ENCODE measurements at places on chromosomes 6 and 20.
A peak's percentile ranks its signal among the peaks of the same experiment; 100 is the strongest.

DNA sequence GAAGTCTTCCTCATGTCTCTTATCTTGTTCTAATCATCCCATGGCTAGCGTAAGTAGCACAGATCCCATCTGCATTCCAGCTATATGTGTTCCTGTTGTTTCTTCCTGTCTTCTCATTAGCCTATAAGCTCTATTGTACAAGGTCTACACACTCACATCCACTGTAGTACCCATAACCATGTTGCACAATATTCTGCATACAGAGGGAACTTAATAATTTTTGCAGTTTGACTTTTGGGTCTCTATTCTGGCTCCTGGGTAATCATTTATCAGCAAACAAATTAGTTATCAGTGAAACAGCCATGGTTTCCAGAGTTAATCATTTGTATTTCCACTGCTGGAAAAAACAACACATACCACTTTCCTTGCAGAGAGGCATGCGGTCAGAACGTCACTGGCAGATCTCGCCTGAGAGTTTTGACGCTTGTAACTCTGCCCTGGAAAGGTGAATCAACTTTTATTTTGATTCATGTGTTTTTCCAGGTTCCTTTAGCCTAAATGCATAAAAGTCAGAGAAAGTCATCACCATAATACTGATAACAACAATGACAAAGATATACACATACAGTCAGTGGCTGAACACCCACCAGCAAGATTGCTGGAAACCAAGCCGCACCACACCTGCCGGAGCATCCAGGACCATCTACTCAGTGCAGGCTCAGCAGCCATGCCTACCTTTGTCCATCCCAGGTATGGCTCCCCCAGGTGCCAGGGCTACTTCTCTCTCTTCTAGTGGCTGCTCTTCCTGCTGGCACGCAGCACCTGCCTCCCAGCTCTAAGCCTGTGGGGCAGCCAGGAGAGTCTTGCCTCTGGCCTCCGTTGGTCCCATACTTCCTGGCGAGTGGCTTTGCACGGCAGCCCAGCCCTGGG, 158.2 kb downstream of the QRSL1 start:
- DNase-seq: no peak

- no peak for DNase-seq
Measured at GRCh38 chr20:53036992-53037391, 64.8 kb downstream of the TSHZ2 start.

DNA sequence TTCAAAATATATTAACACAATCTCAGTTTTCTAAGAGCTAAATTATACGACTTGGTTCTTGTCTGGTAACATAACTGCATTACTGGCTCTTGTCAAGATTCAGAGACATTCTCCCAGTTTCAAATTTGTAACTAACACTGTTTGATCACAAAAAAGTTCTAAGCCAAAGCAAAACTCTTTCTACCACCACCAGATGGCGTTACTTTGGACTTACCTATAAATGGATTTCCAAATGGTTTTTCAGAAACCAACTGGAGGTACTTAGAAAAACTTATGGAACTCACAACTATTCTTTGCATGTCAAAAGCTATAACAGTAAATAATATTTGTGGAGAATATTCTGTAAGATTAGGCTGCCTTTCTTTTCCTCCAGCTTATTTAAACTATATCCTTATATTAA, 34.2 kb upstream of the GFRAL start:
- no peak for DNase-seq

DNA sequence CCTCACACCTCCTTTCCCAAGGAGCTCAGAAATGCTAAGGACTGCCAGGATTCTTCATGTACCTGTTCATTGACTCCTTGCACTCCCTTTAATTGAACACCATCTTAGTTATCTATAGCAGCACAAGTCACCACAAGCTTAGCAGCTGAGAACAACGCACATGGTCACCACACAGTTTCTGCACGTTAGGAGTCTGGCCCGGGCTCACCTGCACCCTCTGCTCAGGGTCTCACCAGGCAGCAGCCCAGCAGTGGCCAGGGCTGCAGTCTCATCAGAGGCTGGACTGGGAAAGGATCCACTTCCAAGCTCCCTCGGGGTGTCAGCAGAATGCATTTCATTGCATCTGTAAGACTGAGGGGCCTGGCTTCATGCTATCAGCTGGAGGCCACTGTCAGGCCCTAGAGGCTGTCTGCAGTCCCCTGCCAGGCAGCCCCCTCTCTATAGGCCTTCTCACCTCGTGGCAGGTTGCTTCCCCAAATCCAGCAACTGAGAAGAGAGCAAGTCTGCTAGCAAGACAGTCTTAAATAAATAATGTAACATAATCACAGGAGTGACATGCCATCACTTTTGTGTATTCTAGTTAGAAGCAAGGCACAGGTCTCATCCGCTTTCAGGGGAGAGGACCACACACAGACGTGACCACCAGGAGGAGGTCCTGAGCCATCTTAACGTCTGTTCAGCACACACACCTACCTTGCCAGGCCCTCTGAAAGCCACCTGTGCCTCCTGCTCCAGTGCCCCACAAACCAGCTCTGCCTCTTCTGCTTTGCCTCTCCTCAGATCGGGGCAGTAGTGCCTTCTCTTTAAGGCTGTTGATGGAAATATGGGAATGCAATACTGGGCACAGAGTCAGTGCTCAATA, 165.2 kb upstream of the CST7 start:
- no peak for DNase-seq

DNA sequence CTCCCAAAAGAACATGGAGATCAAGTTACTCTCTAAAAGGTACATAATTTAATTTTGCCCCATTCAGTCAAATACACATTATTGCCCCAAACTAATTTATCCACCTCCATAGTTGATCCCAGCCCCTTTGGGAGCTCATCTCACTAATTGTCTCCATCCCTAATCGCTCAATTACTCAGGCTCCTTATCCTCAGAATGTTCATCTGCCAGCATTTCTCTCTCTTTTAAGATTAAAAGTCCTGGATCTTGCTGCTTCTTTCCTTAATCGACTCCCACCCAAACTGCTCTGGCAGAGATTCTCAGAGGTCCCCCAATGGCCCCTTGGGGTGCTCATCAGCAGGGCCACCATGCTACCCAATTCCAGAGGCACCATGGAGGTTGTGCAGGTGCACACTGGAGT, 18.4 kb upstream of the NNAT start:
- DNase-seq: no peak

DNA sequence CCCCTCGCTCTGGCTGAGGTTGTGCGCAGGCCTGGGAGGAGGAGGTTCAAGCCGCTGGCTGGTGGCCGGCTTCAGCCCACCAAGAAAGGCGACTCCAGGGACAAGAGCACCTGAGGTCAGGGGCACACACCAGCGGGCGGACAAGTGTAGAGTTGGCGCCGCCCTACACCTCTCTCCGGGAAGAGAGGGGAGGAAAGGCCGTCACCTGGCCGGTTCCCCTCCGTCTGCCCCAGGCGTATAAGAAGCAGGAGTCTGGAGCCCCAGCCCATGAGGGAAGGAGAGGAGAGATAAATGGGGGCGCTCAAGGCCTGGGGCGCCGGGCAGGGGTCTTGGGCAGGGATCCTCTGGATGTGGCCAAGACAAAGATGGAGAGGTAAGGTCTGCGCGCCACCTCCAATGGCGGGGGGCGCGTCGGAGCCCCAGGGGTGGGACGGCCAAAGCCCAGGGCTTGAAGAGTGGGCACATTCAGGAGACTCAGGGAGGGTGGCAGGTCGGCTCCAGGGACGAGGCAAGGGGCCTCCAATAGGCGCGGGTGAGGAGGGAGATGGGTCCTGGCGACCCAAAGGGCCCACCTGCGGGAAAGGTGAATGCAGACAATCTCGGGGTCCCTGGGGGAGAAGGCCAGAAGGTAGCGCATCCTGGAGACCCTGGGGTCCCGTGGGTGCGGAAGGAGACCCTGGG, 826 bp downstream of the RIMS4 start:
- DNase-seq: no peak

DNA sequence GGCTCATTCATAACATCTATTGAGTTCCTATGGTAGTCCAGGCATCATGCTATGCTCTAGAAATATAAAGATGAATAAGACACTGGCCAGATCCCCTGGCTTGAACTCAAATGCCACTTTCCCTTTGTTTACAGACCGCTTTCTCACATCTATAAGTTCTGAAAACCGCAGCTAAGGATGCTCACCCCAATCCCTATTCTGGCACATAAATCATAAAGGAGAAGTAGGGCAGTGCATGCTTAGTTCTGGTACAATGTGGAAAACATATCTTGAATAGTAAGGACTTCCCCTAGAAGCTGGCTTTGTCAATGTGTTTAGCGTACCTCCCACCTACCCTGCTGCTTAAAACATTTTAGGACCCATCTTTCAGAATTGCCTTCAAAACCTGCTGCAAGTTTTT, 26.4 kb downstream of the MRS2 start:
- no peak for DNase-seq

DNA sequence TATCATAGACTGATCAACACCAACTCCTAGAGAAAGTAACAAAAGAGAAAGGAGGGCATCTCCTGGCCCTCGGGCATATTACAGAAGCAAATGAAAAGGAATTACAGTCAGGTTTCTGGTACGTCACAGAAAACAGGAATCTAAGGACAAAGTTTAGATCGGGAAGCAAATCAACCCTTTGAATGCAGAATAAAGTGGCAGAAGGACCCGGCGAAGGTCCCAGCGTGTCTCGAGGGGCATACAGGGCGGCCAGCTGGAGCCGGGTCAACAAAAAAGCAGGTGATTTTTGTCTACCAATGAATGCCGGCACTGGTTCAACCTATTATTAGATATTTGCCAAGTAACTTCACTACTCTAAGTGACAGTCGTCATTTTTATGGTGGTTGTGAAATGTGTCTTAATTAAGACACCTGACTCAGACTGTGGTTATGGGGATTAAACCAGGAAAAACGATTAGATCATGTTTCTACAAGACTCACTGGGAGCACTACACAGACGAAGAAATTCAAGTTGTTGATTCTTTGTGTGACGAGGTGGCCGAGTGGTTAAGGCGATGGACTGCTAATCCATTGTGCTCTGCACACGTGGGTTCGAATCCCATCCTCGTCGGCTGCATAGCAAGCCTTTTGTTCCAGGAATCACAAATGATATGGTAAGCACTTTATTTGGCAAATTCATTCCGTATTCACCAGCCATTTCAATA, 12.4 kb upstream of the ZSCAN9 start:
- peak; percentile 65 for DNase-seq

DNA sequence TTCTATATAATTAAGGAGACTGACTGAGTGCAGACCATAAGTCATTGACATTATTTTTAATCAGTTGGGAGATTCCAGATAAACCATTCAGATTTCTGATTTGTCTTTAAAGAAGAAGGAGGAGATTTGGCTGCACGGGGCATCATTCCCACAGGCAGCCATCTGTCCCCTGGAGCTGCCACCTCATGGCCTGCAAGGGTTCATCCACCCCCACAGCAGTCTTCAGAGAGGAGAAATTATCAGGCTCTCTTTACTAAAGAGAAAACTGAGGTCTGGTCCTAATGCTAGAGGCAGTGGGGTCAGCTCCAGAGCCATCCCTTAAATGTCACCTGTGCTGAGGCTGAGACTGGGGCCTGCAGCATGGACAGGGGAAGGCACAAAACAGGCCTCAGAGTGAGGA, 501.3 kb upstream of the SULF2 start:
- no peak for DNase-seq

DNA sequence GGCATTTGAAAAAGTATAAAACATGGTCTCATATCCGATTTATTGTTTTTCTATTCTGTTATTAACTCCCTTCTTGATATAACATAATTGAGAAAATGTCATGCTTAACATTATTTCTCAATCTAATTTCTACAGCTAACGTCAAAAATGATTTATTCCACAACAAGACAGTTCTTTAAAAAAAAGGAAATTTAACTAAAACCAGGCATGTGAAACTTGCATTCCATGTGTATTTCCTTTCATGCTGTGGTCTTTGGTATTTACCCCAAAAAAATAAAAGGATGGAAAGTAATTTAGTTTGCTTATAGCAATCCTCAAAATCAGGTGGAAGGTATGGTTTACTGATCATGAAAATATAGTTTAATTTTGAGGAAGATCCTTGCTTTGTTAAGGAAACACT, 142.8 kb downstream of the COL21A1 start:
- DNase-seq: no peak

- DNase-seq: no peak
Measured at GRCh38 chr20:63321148-63321831, 28.3 kb downstream of the COL20A1 start.

DNA sequence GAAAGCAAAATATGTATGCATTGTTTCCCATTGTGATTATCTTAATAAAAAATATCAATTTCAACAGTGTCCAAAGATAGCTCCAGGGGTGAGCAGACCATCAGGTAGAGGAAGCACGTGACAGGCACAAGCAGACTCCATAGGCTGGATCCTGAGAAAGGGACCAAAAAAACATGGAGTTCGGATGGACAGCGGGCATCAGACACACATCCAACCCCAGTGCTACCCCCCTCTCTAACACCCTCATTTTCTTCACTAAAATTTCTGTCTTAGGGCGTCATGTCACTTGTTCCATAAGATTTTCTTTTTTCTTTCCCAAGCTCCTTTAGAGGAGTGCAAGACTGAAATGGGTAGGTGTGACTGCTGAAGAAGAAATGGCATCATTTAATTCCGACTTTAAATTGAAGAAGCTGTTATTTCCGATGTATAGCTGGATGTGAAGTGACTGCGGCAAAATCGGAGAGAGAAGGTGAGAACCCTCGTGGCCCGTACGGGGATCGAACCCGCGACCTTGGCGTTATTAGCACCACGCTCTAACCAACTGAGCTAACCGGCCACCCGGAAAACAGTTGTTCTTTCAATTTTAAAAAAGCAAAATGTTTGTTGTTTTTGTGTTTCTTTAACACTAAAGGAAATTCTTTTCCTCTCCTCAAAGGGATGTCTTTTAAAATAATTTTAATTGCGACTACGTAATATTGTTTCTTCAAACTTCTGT, 10.3 kb upstream of the PRSS16 start:
- peak; percentile 42 for DNase-seq

GRCh38 chr6:118905851-118906250, 11.9 kb downstream of the ASF1A start:
- DNase-seq: no peak

GRCh38 chr6:34102099-34102656, 43.7 kb downstream of the GRM4 start:
- DNase-seq: no peak

GRCh38 chr20:36991703-36992102, 40.2 kb upstream of the SAMHD1 start:
- DNase-seq: no peak

- no peak for DNase-seq
Measured at GRCh38 chr6:14874975-14875480, 370.8 kb upstream of the JARID2 start.

GRCh38 chr6:2884804-2885203, 18.3 kb downstream of the SERPINB9 start:
- no peak for DNase-seq

DNA sequence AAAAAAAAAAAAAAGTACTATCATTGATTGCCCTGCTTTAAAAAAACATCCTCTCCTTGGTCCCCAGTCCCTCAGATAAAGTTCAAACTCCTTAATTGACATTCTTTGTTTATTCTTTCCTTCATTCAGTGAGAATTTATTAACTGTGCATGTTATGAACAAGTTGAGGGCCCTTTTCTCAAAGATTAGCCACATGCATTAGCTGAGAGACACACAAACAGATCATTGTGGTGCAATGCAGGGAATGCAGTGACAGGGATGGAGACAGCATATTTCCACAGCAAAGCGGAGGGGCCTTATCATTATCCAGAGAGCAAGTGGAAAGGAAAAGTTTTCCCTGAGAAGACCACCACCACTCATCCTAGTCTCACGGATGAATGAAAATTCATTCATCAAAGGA, 21.9 kb upstream of the IPCEF1 start:
- DNase-seq: no peak

Data from hepatic stellate cell (primary cell).